Cardiac muscle cell (in vitro differentiated cells and primary cell): ENCODE measurements at places on chromosomes 7 and 10.
A peak's percentile ranks its signal among the peaks of the same experiment; 100 is the strongest.

GRCh38 chr10:68238371-68238770 is 6.5 kb upstream of the ATOH7 start:
- DNase-seq: no peak

DNA sequence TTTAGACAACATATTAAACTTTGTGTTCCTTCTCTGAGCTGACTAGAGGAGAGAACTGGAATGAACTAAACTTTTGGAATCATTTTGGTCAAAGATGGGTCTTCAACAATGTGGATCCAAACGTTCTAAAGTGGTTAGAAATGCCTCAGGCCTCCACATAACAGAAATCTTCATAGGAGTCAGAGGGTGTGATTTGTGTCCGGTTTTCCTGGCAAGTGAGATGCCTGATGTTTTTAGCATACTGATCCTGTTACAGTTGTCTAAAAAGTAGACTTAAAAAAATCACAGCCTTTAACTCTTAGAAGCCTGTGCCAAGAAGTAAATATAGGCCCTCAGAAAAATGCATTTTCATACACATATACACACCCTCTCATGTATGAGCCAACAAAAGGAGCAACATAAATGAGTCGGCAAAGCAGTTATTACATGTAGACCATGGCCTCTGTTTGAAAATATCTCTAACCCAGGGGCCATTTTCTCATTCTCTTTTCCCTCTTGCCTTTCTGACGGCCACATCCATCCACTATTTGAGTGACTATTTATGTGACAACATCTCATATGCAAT is 64.5 kb downstream of the ST7 start:
- no peak for DNase-seq

- no peak for DNase-seq
Measured at GRCh38 chr7:28890137-28890536, 68.0 kb downstream of the TRIL start.

GRCh38 chr7:15178065-15178464 is 275.5 kb upstream of the DGKB start:
- no peak for DNase-seq

DNA sequence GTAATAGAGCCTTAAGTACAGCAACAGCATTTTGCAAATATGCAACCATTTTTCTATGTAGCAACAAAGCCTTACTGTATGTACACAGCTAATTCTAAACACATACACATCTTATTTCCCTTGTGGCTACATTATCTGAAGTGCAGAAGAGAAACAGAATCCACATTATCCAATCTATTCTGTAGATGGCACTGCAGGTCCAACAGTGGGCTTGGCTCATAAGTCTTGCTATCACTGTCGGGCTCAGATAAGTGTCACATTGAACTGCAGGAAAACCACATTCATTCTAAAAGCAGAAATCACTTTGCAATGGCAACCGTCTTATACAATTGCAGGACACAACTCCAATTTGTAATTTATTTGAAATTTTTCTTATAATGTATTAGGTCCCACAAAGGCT is 109.8 kb upstream of the NOBOX start:
- DNase-seq: peak; percentile 50

GRCh38 chr7:65971021-65971420 is 11.0 kb downstream of the GUSB start:
- no peak for DNase-seq

DNA sequence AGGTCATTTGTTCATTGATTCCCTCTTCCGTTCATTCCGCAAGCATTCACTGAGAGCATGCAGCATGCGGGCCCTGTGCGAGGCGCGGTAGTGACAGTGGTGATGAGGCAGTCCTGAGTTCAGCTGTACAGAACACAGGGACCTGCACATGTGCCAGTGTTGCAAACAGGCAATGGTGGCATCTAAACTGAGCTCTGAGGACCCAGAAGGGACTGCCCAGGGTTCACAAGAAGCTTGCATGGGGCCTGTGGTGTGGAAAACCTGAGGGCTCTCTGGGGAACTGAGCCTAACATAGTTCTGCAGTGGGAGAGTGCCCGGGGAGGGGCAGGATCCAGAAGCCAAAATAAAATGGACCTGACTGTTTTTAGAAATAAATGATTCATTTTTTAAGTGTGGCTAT is 13.2 kb downstream of the ZNF488 start:
- no peak for DNase-seq

- no peak for DNase-seq
Measured at GRCh38 chr7:154736389-154736788, 266.5 kb downstream of the PAXIP1 start.

GRCh38 chr10:105577865-105578607 is 936.9 kb downstream of the SORCS3 start:
- DNase-seq: no peak

GRCh38 chr10:12507165-12507850 is 158.0 kb downstream of the CAMK1D start:
- DNase-seq: no peak

- DNase-seq: no peak
Measured at GRCh38 chr10:50516171-50516570, 107.6 kb downstream of the SGMS1 start.

DNA sequence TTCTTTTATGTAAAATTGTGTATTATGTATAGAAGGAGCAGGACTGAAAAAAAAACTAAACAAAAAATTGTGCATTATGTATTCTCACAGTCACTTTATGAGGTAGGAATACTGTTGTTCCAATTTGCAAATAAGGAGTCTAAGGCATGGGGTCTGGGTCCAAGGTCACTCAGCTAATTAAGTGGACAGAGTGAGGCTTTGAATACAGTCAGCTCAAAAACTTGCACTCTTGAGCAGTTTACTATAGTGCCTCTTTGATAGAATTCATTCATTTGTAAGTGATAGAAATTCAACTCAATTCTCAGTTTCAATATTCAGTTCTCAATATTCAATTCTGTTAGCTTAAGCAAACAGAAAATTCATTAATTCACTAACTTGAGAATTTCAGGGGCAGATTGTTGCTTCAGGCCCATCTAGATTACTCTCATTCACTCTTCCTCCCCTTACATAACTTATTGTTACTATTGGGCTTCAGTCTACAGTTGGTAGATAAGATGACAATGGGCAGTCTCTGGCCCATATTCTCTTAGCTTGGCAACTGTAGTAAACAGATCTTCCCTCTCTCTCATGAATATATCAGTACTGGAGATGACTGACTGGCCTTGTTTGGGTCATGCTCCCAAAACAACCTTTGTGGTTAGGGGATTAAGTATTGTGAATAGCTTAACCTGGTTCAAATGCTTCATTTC is 86.6 kb downstream of the BTAF1 start:
- no peak for DNase-seq

DNA sequence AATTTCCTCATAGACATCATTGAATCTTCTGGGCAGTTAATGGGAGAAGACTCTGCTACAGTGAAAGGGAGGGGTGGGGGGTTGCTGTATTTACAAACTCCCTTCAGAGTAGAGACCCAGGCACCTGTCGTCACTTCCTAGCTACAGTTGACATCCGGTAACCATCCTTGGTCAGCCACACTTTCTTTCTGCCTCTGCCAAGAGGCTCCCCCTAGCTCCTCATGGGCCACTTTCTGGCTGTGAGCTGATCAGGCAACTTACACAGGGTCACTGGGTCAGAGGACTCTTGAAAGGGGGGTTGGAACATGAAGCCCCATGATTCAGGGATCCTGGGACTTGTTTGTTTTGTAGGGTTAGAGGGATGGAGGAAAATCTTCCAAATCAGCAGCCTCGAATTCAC is 1.2 kb downstream of the TECPR1 start:
- DNase-seq: no peak

GRCh38 chr10:30158325-30158960 is 99.1 kb upstream of the JCAD start:
- DNase-seq: no peak

DNA sequence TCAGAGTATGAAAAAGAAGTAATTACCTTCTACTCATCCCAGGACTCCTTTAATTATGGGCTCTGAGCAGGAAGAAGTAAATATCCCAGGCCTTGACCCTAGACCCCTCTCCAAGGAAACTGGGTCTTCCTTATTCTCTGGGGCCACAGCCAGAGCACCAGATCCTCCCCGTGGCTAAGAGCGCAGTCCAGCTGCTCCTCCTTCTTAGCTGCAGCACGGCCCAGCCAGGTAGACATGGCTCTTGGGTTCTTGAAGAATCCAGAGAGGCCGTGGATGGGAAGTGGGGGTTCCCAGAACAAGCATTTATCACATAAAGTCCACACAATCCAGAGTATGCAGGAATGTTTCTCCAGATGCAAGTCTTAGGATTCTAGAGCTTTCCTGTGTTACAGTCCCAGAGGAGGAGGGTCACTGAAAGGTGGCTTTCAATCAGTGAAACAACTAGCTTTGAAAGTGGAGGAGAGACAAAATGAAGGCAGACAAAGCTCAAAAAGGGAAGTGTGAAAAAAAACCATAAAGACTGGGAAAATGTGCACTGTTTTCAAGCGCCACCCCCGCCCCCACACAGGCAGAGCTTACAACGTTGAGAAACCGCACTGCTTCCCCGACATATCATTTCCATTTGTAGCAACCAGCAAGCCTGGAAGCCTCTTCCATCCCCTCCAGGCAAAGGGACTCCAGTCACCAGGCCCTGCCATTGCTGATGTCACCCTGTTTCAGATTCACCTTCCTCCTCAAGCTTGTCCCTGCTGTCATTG is 396.5 kb upstream of the MKI67 start:
- DNase-seq: no peak

DNA sequence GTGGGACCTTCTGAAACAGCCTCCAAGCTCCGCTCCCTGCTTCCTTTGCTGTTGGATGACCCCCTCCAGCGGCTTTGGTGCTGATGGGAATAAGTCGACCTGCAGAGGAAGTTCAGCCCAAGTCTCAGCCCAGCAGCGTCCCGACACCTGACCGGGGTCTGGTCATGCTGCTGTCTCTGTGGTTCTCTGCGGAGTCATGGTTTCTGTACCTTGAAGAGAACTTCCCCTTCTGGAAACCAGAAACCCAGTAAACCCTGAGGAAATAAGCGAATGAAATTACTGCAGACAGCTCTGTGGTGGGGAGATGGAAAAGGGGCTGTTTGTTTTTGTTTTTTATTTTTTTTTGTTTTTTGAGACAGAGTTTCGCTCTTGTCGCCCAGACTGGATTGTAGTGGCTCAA is 18.3 kb upstream of the ZNF12 start:
- DNase-seq: no peak

GRCh38 chr10:13632884-13633440 is 46.2 kb downstream of the PRPF18 start:
- DNase-seq: peak; percentile 6

DNA sequence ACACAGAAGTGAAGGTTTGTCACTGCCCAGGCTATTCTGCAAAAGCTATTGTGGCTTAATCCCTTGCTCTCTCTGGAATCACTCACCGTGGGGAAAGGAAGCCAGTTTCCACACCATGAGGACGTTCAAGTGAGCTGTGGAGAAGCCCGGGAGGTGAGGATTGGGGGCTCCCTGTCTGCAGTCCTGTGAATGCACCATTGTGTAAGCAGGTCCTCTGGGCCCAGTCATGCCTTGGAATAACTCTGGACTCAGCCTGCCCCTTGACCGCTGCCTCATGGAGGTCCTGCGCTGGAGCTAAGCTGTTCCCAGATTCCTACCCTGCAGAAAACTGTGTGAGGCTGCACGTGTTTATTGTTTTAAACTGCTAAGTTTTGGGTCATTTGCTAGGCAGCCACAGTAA is 33.5 kb downstream of the LYZL2 start:
- no peak for DNase-seq
